Mesothelial cell of epicardium (in vitro differentiated cells): ENCODE measurements at places on chromosomes 11 and 22.
A peak's percentile ranks its signal among the peaks of the same experiment; 100 is the strongest.

- DNase-seq: no peak
Observed at GRCh38 chr22:38148245-38148644, 33.4 kb downstream of the PLA2G6 start.

- peak; percentile 42 for DNase-seq
Observed at GRCh38 chr22:49971232-49972162, 10.9 kb downstream of the PIM3 start.

DNA sequence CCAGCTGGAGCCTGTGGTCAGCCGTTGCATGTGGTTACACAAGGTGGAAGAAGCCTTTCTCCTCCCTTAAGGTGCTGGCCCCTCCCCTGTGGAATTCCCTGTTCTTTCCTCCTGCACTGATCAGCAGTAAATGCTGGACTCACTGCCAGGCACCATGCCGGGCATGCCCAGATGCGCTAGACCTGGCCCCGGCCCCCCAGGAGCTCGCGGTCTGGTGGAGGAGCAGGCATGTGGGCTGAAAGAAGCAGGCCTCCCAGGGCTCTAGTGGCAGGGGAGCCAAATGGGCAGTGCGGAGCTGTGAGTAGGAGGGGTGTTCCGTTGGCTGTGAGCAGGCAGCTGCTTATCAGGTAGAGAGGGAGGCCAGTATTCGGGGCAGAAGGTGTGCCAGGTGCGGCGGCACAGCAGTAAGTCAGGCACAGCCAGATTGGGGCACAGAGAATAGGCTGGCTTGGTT lies 10.2 kb downstream of the DGKZ start:
- DNase-seq: no peak

GRCh38 chr22:42948294-42948693 lies 66.7 kb downstream of the PACSIN2 start:
- DNase-seq: no peak

DNA sequence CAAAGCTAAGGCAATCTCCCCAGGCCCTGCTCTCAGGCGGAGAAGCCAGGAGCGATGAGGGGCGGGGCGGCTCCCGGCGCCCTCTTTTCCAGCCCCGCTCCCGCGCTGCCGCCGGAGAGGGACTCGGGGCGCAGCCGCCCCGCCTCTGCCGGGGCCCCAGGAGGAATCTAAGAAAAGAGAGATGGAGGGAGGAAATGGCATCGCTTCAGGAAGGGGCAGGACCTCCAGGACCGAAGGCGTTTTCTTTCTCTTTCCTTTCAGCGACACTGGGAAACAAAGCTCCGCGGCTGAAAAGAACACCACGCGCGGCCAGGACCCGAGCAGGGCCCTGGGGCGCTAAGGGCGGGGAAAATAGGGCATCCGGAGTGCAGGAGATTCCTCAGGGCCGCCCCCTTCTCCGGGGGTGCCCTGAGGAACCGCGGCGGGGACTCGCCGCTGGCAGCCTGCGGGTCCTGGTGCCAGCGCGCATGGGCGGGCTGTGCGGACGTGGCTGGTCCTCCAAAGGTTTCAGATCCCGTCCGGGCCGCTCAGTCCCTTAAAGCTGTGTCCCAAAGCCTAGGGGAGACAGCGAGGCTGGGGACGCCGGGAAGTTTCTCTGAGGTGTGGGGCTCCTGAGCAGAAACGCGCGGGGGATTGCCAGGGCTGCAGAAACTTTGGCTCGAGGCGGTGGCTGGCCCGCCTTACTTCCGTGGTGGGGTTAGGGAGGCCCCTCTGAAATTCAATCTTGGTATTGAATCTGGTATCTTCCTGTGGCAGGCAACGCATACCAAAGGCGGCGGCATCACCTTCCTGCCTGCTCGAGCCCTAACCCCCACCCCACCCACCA lies 2.8 kb upstream of the BSX start:
- no peak for DNase-seq

DNA sequence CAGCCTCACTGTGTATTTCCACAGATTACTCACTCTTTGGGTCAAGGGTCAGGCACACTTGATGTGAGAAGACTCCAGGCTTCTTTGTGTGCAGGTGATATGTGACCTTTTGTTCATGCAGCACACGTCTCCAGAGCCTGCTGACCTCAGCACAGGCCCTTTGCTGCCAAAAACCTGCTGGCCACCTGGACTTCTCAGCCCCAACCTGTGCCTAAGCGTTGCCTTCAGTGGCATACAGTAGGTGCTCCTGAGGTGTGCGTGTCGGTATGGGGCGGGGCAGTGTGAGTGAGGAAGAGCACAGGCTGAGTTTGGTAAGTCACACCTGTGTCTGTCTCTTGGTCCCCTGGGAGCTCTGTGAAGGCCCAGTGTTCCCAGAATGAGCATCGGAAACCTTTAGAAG lies 58.1 kb downstream of the WNT11 start:
- DNase-seq: no peak

- DNase-seq: no peak
Observed at GRCh38 chr11:6475936-6476335, 2.2 kb upstream of the TRIM3 start.

GRCh38 chr11:77236901-77237300 lies 64.6 kb downstream of the GDPD4 start:
- DNase-seq: no peak

DNA sequence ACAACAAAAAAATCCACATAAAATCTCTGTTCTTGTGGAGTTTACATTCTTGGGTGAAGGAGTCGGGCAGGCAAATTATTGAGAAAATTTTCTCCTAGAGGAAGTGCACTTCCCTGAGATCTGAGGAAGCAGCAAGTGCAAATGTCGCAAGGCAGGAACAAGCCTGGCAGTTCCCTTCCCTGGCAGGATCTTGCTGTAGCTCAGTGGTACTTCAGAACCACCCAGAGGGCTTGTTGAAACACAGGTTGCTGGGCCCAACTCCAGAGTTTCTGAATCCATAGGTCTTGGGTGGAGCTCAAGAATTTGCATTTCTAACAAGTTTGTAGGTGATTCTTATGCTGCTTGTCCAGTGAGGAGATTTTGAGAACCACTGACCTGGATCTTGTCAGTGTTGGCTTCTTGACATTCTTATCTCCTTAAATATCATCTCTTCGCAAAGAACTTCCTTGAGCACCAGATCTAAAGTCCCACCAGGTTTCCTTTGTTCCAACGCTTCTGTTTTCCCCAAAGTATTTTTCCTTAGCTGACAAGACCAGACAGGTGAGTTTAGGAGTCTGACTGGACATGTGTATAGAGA lies 9.6 kb downstream of the QSER1 start:
- no peak for DNase-seq

- no peak for DNase-seq
Observed at GRCh38 chr22:43476751-43477725, 65.2 kb downstream of the MPPED1 start.

GRCh38 chr11:74279256-74279655 lies 32.2 kb downstream of the P4HA3 start:
- no peak for DNase-seq

DNA sequence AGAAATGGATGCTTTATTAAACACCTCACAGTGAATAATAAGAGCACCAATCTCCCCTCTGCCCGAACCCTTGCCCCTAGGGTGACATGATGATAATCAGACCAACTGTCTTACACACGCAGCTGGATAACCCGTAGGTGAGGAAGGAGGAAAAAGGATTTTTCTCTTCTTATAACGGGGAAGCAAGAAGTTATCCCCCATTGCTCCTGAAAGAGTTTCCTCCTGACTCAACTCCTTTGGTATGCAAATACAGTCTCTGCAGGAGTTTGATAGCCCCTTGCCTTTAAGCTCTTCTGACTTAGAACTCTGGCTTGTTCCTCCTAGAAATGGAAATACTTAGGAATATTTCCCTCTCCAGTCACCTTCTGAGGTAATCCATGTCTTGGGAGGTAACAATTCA lies 455.8 kb downstream of the TMEM135 start:
- no peak for DNase-seq

GRCh38 chr11:126989942-126990715 lies 10.4 kb downstream of the KIRREL3 start:
- DNase-seq: peak; percentile 64

- no peak for DNase-seq
Observed at GRCh38 chr22:37260155-37260795, 16.2 kb upstream of the RAC2 start.

GRCh38 chr11:11731311-11732083 lies 109.7 kb upstream of the GALNT18 start:
- DNase-seq: peak; percentile 56

DNA sequence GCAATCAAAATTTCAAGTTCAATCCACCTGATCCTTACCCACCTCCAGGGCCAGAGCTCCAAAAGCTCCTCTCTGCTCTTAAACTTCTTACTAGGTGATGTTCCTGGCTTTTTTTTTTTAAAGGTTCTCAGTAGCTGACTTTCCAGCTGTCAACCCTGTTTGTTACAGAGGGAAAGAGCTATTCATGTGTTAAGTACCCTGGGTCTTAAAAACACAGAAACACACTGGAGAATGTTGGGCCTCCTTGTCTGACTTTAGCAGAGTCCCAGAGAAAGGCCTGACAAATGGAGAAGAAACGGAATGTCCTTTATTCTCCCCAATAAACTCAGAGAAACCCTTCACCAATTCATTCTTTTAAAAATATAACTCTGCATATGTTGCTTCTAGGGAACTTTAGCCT lies 3.2 kb downstream of the LRRC4C start:
- DNase-seq: no peak

- no peak for DNase-seq
Observed at GRCh38 chr11:75236062-75236461, 4.5 kb upstream of the TPBGL start.

- no peak for DNase-seq
Observed at GRCh38 chr11:86587264-86588193, 84.9 kb downstream of the ME3 start.

- no peak for DNase-seq
Observed at GRCh38 chr11:98559961-98560360, 460.8 kb upstream of the CNTN5 start.

- DNase-seq: no peak
Observed at GRCh38 chr11:107898270-107898669, 30.0 kb upstream of the RAB39A start.

DNA sequence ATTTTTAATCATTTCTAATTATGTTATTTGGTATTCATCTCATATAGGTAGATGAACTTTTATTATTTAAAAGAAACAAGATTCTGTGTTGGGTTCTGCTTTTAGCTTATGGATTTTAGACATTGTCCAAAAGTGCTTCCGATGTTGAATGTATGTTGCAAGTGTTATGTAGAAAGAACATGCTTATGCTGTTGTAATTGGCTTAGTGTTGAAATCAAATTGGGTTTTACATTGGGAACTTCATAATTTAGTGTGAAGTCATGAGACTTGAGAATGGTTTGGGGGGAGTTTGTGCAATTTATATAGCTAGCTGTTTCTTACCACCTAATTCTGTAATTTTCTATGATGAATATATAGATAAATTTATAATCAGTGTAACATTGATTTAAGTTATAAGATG lies 3.6 kb downstream of the MTMR3 start:
- no peak for DNase-seq

DNA sequence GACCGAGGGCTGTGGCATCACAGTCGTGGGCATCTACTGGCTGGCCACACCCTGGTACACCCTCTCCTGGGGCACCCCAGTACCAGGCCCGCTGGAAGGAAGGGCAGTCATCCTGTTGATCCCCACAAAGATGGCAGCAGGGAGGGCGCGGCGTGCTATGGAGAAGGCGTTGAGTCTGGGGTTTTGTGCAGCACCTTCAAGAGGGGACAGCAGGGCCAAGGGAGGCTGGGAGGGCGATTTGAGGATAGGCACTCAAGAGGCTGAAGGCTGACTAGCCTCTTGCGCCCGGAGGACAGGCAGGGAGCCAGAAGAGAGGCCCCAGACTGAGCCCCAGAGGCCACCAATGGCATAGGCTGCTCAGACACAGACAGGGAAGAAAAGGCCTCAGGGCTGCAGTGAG lies 2.2 kb upstream of the BRSK2 start:
- DNase-seq: no peak

DNA sequence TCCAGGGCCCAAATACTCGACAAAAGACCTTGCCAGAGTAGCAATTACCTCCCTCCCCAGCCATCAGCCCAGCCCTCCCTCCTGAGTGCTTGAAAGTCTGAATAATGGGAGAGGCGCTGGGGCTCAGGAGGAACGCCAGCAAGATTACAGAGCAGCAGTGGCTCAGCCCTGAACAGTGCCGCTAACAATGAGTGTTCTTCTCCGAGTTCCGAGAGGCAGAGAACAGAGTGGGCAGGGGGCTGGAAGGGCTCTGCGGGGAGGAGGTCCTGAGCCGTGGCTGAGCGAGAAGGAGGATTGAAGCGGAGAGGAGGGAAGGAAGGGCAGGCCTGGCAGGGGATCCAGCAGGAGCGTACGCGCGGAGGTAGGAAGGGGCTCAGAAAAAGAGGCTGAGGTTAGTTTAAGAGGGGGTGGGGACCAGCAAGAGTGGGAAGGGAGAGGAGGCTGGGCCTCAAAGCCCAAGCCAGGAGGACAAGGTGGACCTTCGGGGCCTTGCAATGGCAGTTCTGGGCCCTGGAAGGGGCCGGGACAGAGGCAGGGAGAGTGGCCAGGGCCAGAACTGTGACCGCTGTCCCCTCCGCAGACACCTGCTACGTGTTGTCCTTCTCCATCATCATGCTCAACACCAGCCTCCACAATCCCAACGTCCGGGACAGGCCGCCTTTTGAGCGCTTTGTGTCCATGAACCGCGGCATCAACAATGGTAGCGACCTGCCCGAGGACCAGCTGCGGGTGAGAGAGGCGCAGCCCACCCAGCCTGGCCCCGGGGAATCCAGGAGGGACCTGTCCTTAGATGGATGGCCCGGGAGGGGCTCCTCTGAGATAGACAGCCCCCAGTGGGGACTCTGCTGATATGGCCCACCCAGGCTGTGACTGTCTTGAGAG lies 20.6 kb downstream of the CYTH4 start:
- DNase-seq: no peak

- no peak for DNase-seq
Observed at GRCh38 chr11:80379620-80380278, 938.9 kb upstream of the TENM4 start.

- no peak for DNase-seq
Observed at GRCh38 chr22:29269230-29269604, 1.1 kb downstream of the EWSR1 start.

- no peak for DNase-seq
Observed at GRCh38 chr11:86383041-86383955, 8.6 kb downstream of the CCDC81 start.

DNA sequence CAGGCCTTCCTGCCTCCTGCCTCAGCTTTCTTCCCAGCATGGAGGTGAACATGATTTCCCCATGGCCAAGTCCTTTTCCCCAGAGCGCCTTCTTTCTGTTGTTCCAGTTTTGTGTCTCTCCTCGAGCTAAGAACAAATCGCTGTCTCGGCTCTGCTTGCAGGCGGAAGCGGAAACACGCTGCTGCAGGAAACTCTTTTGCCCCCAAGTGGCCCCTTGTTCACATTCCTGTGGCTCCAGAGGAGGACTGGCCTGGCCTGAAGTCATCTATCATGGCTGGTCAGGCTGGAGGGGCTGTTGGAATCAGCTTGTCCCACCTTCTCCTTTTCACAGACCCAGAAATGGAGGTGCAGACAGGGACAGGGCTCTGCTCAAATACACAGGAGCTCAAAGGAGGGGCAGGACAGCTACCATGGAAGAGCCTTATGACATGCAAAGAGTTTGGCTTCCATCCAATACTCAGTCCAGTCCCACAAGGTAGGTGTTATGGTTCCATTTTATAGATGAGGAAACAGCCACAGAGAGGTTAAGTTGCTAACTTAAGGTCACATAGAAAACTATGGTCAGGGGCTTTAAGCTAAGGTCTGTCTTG lies 182.2 kb upstream of the SYT13 start:
- peak; percentile 48 for DNase-seq

GRCh38 chr22:50507991-50508884 lies at the start of gene NCAPH2:
Gene NCAPH2, plus strand, starts transcription at chr22:50508224. Its CDS starts 114 bp downstream, at chr22:50508338.
- peak; percentile 99 for DNase-seq

- no peak for DNase-seq
Observed at GRCh38 chr11:1592628-1593027, 5.5 kb downstream of the KRTAP5-2 start.
